ENCODE measurements at places on chromosomes 2 and 18.

- H3K4me3 ChIP-seq: no peak overlapping the region
- H3K4me1 ChIP-seq: no peaks in the 10 kb centered on the region
- H3K27ac ChIP-seq: no peak overlapping the region
- no peak for ATAC-seq
These were observed 22.1 kb upstream of the CRIM1 start for GRCh38 chr2:36333350-36334012.

DNA sequence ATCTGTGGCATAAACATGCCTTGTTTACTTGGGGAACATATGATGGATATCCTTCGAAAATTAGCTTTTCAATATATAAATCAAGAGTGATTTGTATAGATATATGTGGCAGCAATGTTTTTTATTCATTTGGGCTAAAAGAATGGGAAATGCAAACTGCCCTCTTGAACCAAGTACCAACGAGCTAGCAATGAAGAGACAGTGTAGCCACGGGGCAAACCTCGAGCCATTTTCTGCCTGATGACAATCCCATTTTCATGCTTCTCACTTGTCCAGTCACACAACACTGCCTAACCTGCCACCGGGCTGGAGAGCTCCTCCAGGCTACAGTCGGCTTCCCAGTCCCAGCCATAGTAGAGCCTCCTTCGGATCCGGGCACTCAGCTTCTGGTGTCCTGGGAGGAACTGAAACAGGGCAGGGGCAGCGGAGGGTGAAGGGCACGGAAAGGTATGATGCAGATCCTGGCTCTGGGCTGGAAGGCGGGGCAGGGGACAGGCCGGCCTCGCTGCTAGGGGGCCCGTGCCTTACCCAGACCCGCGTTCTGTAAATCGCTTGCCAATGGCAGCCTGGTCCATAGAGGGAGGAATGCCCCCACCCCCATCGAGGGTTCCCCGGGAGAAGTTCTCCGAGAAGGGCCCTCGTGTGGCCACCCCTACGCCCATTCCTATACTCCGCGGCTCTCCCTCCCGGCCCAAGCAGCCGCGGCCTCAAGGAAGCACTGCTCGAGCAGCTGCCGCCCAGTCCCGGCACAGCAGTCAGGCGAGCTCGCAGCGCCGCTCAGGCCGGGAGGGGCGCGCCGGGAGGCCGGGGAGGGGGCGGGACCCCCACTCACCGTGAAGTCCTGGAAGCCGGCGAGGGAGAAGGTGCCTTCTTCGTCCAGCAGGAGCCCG, 552 bp downstream of the CNPPD1 start:
- ATAC-seq: peak; percentile 79
- H3K4me1 ChIP-seq: peaks cover 84% of the 10 kb centered on the region
- peak overlapping the region; percentile 88 for H3K4me3 ChIP-seq
- no peaks in the 10 kb centered on the region for H3K27me3 ChIP-seq
- H3K27ac ChIP-seq: peak overlapping the region; percentile 99
- H3K36me3 ChIP-seq: peaks cover 46% of the 10 kb centered on the region

GRCh38 chr18:78323453-78324197, 656.0 kb upstream of the SALL3 start:
- no peaks in the 10 kb centered on the region for H3K27me3 ChIP-seq
- no peak overlapping the region for H3K4me3 ChIP-seq
- H3K36me3 ChIP-seq: no peaks in the 10 kb centered on the region
- H3K27ac ChIP-seq: no peak overlapping the region
- no peaks in the 10 kb centered on the region for H3K4me1 ChIP-seq

DNA sequence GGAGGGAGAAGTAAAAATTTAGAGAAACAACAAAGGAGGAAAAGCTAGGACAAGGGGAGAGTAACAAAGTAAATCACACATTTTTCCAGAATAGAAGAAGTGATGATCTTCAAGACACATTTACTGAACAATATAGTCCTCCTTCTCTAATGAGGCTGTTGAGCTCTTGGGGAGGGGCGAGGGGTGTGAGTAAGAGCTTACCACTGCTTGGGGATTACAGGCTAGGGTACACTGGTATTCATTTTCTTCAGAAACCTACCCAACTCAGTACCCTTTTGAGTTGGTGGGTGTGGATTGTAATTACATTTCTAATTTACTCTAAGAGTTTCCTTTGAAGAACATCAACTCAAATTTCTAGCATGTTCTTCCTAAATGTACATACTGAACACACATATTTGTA, 157.7 kb upstream of the ZFP36L2 start:
- no peak for ATAC-seq
- peak overlapping the region; percentile 45 for H3K27ac ChIP-seq
- peaks cover 19% of the 10 kb centered on the region for H3K4me1 ChIP-seq

DNA sequence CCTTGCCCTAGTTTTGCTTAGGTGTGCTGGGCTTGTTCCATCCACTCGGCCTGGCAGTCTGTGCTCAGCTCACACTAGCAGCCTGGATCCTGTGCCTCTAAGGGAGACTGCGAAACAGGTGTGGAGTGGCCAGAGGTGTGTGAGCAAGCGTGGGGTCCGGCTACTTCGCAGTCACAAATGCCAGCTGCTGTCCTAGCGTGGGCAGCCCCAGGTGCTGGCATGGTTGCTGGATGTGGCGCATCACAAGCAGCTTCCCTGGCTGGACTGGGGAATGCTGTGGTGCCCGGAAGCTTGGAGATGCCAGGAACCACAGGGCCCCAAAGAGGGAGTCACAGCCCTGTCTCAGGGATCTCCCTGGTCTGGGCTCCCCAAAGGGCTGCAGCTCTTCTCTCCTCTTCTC, 119.0 kb upstream of the TMEFF2 start:
- no peak overlapping the region for H3K27ac ChIP-seq
- no peaks in the 10 kb centered on the region for H3K27me3 ChIP-seq
- no peaks in the 10 kb centered on the region for H3K4me1 ChIP-seq

DNA sequence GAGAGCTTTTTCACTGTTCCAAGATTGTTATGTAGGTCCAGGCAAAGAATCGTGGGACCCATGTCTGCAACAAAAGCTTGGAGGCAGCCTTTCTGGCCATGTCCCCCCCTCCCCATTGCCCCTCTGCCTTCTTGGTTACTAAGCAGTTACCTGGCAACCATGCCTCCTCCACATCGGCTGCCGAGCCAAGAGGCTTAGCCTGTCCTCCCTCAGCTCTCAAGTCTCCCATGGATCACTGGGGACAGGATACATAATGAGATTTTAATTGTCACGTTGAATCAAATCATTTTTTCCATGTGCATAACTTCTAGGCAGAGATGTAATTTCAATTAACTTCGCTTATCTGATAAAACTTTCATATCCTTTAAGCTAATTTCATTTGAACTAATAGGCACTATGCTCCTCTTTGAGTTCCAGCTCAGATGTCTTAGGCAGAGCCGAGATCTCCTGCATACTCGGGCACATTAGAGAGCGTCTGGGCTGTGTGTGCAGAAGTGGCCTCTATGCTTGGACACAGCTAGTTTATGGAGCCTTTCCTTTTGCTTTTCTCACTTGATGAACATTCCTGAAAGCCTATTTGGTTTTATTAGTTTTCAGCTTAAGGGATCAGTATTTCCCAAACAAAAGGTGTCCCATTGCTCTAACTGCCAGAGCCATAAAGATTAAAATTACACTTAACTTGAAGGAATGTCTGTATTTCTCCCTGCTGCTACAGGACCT, 80.7 kb downstream of the LYPD1 start:
- no peaks in the 10 kb centered on the region for H3K36me3 ChIP-seq
- ATAC-seq: no peak
- H3K27ac ChIP-seq: no peak overlapping the region
- H3K27me3 ChIP-seq: no peaks in the 10 kb centered on the region
- no peaks in the 10 kb centered on the region for H3K4me1 ChIP-seq

GRCh38 chr2:47205576-47206141, 50.6 kb upstream of the STPG4 start:
- H3K4me3 ChIP-seq: no peak overlapping the region
- no peak overlapping the region for H3K27ac ChIP-seq
- no peaks in the 10 kb centered on the region for H3K36me3 ChIP-seq
- ATAC-seq: no peak
- no peaks in the 10 kb centered on the region for H3K4me1 ChIP-seq
- no peaks in the 10 kb centered on the region for H3K27me3 ChIP-seq

GRCh38 chr2:3738454-3738853, 35.1 kb downstream of the DCDC2C start:
- no peak overlapping the region for H3K4me3 ChIP-seq
- H3K36me3 ChIP-seq: no peaks in the 10 kb centered on the region
- H3K27me3 ChIP-seq: peaks cover 10% of the 10 kb centered on the region
- no peak overlapping the region for H3K27ac ChIP-seq
- ATAC-seq: no peak
- H3K4me1 ChIP-seq: no peaks in the 10 kb centered on the region

DNA sequence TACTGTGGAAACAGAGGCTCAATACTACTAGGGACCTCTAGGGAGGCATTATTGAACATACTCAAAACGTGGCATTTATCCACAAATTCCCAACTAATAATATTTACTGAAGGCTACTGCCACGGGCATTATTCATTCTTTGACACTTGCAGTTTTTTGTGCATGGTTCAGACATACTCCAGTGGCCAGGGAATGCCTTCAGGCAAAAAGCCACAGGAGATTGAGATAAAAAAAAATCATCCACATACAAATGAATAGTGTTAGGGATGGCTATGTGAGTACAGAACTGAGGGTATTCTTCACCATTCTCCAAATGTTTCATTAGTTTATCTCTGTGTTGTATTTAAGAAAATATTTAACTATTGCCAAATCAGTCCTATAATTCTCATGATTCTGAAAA, 974.9 kb upstream of the PIK3C3 start:
- H3K27me3 ChIP-seq: no peaks in the 10 kb centered on the region
- ATAC-seq: no peak
- no peaks in the 10 kb centered on the region for H3K36me3 ChIP-seq
- no peak overlapping the region for H3K4me3 ChIP-seq
- H3K4me1 ChIP-seq: no peaks in the 10 kb centered on the region

DNA sequence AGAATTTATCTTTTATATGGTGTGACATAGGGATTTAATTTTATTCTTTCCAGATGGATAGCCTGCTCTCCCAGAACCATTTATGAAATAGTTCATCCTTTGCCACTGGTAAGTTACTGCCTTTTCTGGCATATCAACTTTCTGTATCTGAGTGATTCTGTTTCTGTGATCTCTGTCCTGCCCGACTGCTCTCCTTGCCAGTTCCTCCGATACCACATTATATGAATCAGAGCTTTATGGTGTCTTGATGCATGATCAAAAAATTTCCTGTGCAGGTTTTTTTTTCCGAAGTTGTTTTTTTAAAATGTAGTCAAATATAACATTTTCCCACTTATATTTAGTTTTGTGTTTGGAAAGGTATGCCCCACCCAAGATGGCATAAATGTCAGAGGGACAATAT, 242.5 kb downstream of the CYP26B1 start:
- peaks cover 45% of the 10 kb centered on the region for H3K27me3 ChIP-seq
- H3K4me3 ChIP-seq: no peak overlapping the region
- H3K4me1 ChIP-seq: no peaks in the 10 kb centered on the region
- no peak overlapping the region for H3K27ac ChIP-seq
- H3K36me3 ChIP-seq: no peaks in the 10 kb centered on the region

GRCh38 chr2:160014227-160014626, 48.2 kb downstream of the PLA2R1 start:
- H3K4me3 ChIP-seq: no peak overlapping the region
- H3K36me3 ChIP-seq: no peaks in the 10 kb centered on the region
- no peaks in the 10 kb centered on the region for H3K4me1 ChIP-seq
- H3K27me3 ChIP-seq: no peaks in the 10 kb centered on the region
- H3K27ac ChIP-seq: no peak overlapping the region
- ATAC-seq: no peak

DNA sequence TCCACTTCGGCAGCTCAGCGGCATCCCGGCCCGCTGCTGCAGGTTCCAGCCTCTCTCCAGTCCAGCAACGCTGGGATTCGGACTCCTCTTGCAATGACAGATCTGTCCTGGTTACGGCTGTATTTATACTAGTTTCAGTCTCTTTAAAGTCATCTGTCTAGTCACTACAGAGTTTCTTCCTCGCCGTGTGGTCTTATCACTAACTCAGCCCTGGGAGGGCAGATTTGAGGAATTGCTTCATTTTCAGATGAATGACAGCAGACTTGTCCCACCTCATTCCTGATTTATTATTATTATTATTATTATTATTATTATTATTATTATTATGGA, 2.2 kb downstream of the KLHL29 start:
- no peak for ATAC-seq
- H3K4me3 ChIP-seq: peak overlapping the region; percentile 85
- no peaks in the 10 kb centered on the region for H3K36me3 ChIP-seq

GRCh38 chr2:154974041-154974440, 275.5 kb downstream of the KCNJ3 start:
- H3K4me3 ChIP-seq: no peak overlapping the region
- no peak overlapping the region for H3K27ac ChIP-seq
- H3K27me3 ChIP-seq: no peaks in the 10 kb centered on the region
- no peak for ATAC-seq
- no peaks in the 10 kb centered on the region for H3K36me3 ChIP-seq

GRCh38 chr2:46229134-46230063, 67.8 kb upstream of the EPAS1 start:
- H3K36me3 ChIP-seq: no peaks in the 10 kb centered on the region
- H3K4me3 ChIP-seq: peak overlapping the region; percentile 32
- H3K4me1 ChIP-seq: peaks cover 24% of the 10 kb centered on the region
- no peak overlapping the region for H3K27ac ChIP-seq
- H3K27me3 ChIP-seq: peaks cover 29% of the 10 kb centered on the region
- ATAC-seq: peak; percentile 53

GRCh38 chr18:65352186-65352585, 398.6 kb upstream of the CDH7 start:
- H3K36me3 ChIP-seq: no peaks in the 10 kb centered on the region
- H3K27ac ChIP-seq: no peak overlapping the region
- ATAC-seq: no peak
- no peaks in the 10 kb centered on the region for H3K27me3 ChIP-seq
- no peak overlapping the region for H3K4me3 ChIP-seq

- ATAC-seq: peak; percentile 46
- peak overlapping the region; percentile 91 for H3K27ac ChIP-seq
- H3K27me3 ChIP-seq: no peaks in the 10 kb centered on the region
- peaks cover 8% of the 10 kb centered on the region for H3K36me3 ChIP-seq
- peaks cover 71% of the 10 kb centered on the region for H3K4me1 ChIP-seq
- H3K4me3 ChIP-seq: peak overlapping the region; percentile 25
These were observed 54.1 kb downstream of the LPIN2 start for GRCh38 chr18:2958819-2959298.

DNA sequence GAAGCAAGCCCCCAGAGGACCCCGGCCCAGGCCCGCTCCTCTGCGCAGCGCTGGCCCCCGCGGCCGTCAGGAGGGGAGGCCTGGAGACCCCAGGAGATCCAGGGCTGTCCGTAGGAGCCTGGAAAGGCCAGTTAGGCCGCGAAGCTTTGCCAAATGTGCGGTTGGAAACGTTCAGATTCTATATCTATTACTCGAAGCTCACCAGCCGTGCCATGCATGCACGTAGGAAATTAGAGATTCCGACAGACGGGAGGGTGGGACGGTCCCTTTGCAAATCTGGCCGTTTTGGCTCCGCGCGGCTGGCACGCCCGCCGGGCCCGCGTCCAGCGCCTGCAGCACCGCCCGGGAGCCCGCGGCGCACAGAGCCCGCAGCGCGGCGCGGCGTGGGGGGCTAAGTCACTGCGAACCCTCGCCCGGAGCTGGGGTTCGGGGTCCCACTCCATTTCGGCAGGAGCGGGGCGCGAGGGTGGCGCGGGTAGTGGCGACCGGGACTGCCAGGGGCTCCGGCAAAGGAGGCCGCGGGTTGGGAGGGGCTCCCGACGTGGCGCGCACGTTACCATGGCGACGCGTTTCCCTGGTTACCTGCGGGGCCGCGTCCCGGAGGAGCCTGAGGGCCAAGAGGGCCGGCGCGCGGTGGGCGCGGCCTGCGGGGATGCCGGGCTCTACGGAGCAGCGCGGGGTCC, 488.6 kb upstream of the SMIM21 start:
- no peaks in the 10 kb centered on the region for H3K4me1 ChIP-seq
- H3K27ac ChIP-seq: no peak overlapping the region
- ATAC-seq: peak; percentile 17
- peaks cover 14% of the 10 kb centered on the region for H3K27me3 ChIP-seq
- H3K36me3 ChIP-seq: no peaks in the 10 kb centered on the region

Measured in stimulated activated memory B cell treated with anti-CD40 and anti-IgM and Interleukin-4, amounts not matched to agents 10 μg/mL and 1 μg/mL and 100 μg/mL, for 72 hours (primary cell).